Ecto neural progenitor cell (in vitro differentiated cells): ENCODE measurements at places on chromosomes 11 and 22.
A peak's percentile ranks its signal among the peaks of the same experiment; 100 is the strongest.

- DNase-seq: no peak
Measured at GRCh38 chr11:58495906-58496305, 12.0 kb downstream of the OR5B21 start.

GRCh38 chr22:39985383-39986035 lies 9.2 kb upstream of the FAM83F start:
- no peak for DNase-seq

DNA sequence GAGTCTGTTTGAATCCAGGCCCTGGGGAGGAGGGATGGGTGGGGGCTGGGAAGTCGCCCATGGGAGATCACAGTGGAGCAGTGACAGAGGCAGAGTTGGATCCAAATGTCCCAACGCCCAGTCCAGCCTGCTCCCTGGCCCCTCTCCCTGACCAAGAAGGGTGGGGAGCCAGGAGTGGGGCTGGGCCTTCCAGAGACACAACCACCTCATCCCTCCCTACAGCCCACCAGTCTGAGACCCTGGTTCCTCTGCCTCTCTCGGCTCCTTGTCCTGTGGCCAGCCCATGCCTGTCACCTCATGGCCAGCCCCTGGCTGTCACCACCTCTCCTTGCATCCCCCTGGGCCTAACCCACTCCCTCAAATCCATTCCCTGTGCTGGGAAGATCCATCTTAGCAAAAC lies 71.2 kb upstream of the PRR5 start:
- DNase-seq: no peak

GRCh38 chr11:11415901-11416300 lies 62.9 kb upstream of the CSNK2A3 start:
- DNase-seq: no peak

DNA sequence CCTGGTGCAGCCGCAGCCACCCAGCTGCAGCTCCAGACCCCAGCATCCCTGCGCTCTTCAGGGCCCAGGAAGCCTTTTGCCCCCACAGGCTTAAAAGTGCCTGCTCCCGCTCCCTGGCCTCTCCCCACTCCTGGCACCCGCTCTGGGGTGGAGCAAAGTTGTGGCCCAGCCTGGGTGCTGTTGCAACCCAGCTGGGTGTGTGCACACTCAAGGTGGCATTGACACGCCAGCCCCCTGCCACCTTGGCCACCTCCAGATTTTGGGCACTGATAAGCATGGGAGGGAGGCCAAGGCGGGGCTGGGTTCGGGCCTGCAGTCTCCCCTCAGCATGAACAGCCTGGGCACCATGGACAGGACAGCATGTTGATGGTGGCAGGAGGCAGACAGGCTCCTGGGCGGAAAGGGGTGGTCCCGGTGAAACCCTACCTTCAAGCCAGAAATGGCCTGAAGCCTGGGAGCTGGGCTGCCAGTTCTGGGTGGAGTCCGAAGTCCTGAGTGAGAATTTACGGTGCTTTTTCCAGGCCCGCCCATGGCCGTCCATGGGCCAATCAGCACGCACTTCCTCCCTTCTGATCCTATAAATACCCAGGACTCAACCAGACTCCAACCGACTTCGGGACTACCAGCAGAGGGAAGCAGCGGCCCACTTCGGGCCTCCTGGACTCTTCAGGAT lies 23.6 kb upstream of the RNASEH2C start:
- DNase-seq: no peak

GRCh38 chr11:72784662-72785061 lies 9.2 kb downstream of the STARD10 start:
- DNase-seq: no peak

- no peak for DNase-seq
Measured at GRCh38 chr22:30878516-30879414, 89.8 kb downstream of the MORC2 start.

DNA sequence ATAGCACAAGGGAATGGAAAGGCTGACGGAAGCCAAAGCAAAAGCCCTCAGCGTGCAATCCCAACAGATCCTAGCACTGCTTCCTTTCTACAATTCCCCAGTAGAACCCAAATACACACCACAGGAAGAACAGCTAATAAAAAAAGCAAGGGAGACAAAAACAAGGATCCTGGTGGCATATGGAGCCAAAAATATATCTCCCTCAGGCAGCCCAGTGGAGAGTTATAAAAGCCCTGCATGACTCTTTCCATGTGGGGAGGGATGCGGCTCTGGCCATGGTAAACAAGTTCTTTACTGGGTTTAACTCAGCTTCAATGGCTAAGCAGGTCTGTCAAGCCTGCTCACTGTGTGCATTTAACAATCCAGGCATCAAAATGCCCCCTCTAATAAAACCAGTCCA lies 88.1 kb downstream of the PIWIL4 start:
- DNase-seq: peak; percentile 21

GRCh38 chr11:119509282-119509841 lies 86.4 kb upstream of the THY1 start:
- DNase-seq: no peak

- DNase-seq: no peak
Measured at GRCh38 chr11:7448201-7448600, 37.1 kb upstream of the OLFML1 start.

GRCh38 chr11:69215784-69216415 lies 60.2 kb downstream of the SMIM38 start:
- peak; percentile 21 for DNase-seq

DNA sequence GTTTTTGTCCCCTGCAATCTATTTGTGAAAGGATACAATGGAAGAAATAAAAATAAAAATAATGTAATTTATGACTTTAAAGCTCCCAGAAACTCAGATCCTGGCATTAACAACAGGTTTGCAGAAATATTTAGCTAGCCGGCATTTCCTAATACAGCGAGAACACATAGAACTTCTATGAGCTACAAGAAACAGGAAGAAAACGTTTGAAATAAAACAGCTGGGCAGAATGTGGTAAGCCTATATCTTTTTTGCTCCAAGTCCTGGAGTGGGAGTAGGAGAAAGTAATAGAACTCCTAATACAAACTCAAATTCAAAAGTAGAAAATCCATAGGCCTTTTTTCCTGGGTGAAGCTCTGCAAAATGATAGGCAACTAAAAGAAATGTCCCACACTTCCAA lies 29.6 kb upstream of the FIBIN start:
- no peak for DNase-seq

- no peak for DNase-seq
Measured at GRCh38 chr11:64627371-64627770, 36.4 kb downstream of the SLC22A12 start.

- peak; percentile 61 for DNase-seq
Measured at GRCh38 chr11:45964911-45965389, 42.5 kb downstream of the LARGE2 start.

- DNase-seq: peak; percentile 63
Measured at GRCh38 chr11:57288771-57289579, 35.8 kb downstream of the TNKS1BP1 start.

GRCh38 chr11:64637334-64638017 lies 46.5 kb downstream of the SLC22A12 start:
- DNase-seq: no peak

GRCh38 chr11:67056267-67057204 lies at the start of gene RHOD:
Gene RHOD, plus strand, starts transcription at chr11:67056847. Its CDS starts 56 bp downstream, at chr11:67056903.
- peak; percentile 74 for DNase-seq

GRCh38 chr11:105960252-105961245 lies 61.5 kb downstream of the MSANTD4 start:
- peak; percentile 56 for DNase-seq

DNA sequence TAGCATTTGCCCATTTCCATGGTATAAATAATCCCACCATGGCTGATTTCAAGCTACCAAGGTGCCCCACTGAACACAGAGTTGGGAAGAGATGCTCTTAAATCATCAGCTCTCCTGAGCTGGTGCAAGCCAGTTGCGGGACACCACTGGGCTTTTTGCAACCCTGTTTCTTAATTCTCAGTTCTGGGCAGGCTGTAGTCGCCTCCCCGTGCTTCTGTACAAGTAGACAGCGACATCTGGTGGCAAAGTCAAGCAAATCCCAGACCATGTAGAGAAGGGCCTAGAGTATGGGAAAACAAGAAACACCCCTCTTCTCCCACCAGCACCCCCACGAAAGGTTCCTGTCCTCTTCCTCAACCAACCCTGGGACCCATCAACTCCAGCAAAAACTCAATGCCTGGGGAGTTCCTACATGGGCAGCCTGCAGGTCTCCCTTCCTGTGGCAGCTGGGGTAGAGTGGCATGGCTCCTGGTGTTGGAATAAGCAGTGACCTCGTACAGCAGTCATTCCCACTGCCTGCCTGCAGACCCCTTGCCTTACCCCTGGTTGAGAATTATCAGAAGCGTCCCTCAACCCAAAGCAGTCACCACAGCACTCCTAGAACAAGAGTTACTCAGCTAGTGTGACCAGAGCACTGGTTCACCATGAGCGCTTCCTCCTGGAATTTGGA lies 68.4 kb downstream of the IGLL5 start:
- DNase-seq: peak; percentile 76

DNA sequence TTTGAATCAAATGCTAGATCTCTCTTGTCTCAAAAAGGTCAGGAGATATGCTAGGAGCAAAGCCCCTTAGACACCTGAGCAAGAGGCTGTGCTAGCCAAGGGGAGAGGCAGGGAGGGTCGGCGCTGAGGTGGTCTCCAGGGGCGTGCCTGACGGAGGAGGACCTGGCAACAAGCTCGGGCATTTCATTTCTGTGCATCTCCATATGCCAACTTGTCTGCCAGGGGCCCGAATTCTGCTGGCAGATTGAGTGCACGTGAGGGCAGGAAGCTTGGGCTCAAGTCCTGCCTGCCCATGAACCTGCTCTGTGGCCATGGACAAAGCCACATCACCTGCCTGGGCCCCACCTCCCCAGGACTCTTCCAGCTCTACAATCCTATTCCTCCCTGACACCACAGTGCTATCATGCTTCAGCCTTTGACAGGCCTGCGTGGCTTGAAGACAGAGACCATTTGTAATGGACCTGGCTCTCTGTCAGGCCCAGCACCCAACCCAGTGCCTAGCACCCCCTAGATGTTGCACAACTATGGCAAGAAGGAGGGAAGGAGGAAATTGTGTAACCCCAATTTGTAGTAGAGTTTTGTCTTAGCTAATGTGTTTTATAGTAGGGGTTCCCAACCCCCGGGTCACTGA lies 16.3 kb upstream of the VSIG10L2 start:
- DNase-seq: no peak

- DNase-seq: no peak
Measured at GRCh38 chr11:81707881-81708280, 1025.8 kb downstream of the FAM181B start.

- peak; percentile 77 for DNase-seq
Measured at GRCh38 chr22:22848364-22848866, 39.2 kb upstream of the IGLL5 start.

GRCh38 chr11:17161515-17161914 lies 46.3 kb downstream of the PIK3C2A start:
- DNase-seq: no peak

- no peak for DNase-seq
Measured at GRCh38 chr11:18223591-18224387, 12.8 kb downstream of the SAA4 start.

DNA sequence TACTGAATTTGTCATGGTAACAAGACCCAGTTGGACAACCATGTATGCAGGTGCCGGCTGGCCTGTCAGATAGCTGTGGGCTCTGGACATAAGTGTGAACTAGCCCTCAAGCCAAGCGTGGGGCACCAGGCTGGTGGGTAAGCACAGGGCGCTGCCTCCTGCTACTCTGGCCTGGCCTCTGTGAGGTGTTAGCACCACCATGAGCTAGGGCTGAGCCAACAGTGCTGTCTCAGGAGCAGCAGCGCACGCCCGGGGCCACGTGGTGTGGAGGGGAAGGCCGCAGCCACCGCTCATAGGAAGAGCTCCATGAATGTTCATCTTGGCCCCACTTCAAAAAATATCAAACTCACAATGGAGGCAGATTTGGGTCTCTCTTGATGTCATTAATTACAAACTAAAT lies 35.3 kb upstream of the GNB1L start:
- no peak for DNase-seq

DNA sequence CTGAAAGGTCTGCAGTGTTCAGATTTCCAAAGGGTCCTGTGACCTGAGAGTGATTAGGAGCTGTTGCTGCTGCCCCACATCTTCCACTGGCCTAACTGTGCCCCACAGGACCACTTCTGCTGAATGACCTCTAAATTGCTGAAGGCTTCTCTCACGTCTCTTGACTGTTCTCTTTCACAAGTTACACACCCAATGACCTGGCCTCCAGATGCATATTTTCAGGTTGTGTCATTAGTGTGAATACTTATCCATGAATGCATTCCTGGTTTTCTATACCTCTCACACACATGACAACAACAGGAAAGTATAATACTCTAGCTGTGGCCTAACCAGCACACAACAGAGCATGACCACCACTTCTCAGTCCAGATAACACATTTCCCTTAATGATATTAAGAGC lies 15.4 kb downstream of the PRR14L start:
- DNase-seq: no peak

GRCh38 chr22:29330753-29331152 lies 15.3 kb upstream of the RASL10A start:
- no peak for DNase-seq

GRCh38 chr11:44282620-44283019 lies 27.3 kb downstream of the ALX4 start:
- DNase-seq: no peak

GRCh38 chr11:95545116-95545875 lies 244.3 kb downstream of the FAM76B start:
- no peak for DNase-seq

DNA sequence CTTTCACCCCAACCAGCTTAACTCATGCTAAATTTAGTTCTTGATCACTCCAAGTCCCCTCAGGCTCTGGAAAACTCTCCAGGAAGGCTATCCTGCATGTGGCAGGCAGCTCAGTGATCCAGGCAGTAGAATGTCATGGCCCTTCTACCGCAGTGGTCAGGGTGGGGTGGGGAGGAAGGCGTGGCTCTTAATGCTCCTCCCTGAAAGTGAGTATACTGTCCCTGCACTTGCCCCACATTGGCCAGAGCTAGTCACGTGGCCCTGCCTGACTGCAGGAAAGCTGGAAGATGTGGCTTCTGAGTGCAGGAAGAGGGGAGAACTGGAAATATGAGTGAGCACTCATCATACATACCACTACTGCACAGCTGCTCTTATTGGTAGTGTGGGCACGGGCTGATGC lies 102.1 kb downstream of the GRAMD1B start:
- DNase-seq: no peak

GRCh38 chr22:28856095-28856455 lies 27.3 kb upstream of the ZNRF3 start:
- no peak for DNase-seq

DNA sequence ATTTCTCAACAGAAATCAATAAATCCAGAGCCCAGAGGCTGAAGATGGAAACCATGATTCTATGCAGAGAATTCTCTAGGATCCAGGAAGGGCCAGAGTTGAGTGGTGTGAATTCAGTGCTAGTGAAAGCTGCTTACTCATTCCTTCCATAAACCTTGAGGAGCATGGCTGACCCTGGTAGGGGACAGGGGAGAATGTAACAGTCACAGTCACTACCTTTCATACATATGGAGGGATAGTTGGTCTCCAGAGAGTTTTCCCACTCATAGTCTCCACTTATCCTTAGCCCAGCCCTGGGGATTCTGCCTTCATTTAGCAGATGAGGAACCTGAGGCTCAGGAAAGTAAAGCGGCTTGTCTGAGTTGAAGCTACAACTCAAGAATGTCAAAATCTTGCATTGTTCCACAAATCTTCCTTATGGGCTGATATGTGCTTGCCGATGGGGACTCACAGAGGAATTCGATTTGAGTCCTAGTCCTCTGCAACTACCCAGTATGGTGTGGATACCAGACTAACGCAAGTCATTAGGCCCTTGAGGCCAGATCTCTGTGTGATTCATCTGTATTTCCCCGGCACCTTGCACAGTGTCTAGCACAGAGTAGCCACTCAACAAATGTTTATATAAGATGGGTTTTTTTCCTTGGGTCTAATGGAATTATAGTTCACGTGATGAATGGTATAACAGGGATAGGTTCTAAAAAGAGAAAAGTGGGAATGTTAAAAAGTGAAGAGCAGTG lies 3.7 kb upstream of the ANAPC15 start:
- no peak for DNase-seq
